ENCODE measurements at places on chromosomes 2 and 18. TPM values are rescaled to one million over a fixed set of nuclear protein-coding genes. Genes with fewer than 3 reads are reported as not detected.

DNA sequence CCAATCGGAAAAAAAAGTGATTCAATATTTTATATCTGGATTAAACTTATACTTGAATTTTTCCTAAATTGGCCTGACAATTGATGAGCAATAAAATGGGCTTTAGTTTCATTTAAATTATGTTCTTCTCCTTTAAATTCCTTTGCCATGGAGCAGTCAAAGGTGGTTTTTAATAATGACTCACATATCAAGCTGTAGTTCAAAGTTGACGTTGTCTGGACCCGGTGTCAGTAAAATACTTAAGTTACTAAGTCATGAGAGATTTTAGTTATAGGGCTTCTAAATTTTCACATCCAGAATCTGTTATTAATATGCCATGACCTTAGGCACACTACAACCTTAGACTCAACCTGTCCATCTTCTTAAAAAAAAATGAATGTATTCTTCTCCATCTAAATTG is 62.5 kb downstream of the CDH2 start:
- no peak for DNase-seq
- H3K27me3 ChIP-seq: no peaks in the 10 kb centered on the region
- H3K4me1 ChIP-seq: peaks cover 7% of the 10 kb centered on the region
- no peak overlapping the region for H3K4me3 ChIP-seq
- no peak overlapping the region for H3K27ac ChIP-seq

Gene REG3G
- not detected for total RNA-seq

GRCh38 chr18:25136416-25137196 is 215.4 kb downstream of the ZNF521 start:
- H3K36me3 ChIP-seq: no peaks in the 10 kb centered on the region
- no peaks in the 10 kb centered on the region for H3K27me3 ChIP-seq
- H3K27ac ChIP-seq: no peak overlapping the region
- DNase-seq: no peak
- H3K4me3 ChIP-seq: no peak overlapping the region
- no peaks in the 10 kb centered on the region for H3K4me1 ChIP-seq

DNA sequence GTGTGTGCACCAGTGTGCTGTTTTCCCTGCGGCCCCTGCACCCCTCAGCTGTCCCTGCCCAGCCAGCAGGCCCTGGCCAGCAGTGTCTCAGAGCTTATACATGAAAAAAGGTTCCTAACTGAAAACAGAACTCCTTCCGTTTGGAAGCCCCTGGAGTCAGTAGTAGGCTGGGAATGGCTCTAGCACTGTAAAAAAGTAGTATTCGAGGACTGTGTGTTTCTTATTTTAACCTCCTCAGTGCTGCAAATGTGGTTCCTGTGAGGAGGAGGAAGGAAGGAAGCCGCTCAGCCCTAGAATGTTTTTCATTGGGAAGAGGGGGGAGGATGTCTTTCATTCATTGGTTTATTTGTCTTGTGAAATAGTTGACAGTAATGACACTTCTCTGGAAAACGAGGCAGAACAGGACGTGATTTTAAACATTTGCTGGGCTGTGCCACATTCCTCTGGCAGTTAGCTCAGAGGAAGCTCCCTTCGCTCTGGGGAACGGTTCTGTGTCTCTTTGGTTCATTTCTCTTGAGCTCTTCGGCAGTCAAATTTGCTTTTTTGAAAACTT is 103.5 kb downstream of the SPTBN1 start:
- H3K4me1 ChIP-seq: peaks cover 39% of the 10 kb centered on the region
- H3K27me3 ChIP-seq: no peaks in the 10 kb centered on the region
- H3K4me3 ChIP-seq: peak overlapping the region; percentile 90
- peak overlapping the region; percentile 95 for H3K27ac ChIP-seq
- no peak for DNase-seq
- H3K36me3 ChIP-seq: peaks cover 7% of the 10 kb centered on the region

- no peak overlapping the region for H3K27ac ChIP-seq
- H3K4me3 ChIP-seq: no peak overlapping the region
- no peak for DNase-seq
- no peaks in the 10 kb centered on the region for H3K4me1 ChIP-seq
Measured at GRCh38 chr2:183490914-183491313, 366.7 kb downstream of the NUP35 start.

Gene TNFRSF11A
- 14.1 TPM for total RNA-seq

DNA sequence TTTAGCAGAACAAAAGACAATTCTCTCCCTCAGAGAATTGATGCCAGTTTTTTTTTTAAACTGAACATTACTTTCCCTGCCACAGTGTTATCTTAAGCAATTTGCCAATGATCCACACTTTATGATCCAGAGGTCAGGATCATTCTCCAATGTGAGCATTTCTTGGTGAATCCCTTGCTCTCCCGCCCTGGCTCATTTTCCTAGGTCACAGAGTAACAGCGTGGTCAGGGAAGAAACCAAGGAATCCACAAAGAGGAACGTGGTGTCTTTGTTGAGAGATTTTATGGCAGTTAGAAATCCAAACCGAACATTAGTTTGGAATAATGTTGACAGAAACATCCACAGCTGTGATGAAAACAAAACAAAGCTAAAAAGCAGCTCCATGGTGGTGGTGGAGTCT is 250.3 kb downstream of the TTC32 start:
- no peak for DNase-seq
- H3K27ac ChIP-seq: no peak overlapping the region
- H3K36me3 ChIP-seq: no peaks in the 10 kb centered on the region

Gene PTGR3
- 45.0 TPM for total RNA-seq

GRCh38 chr18:79515331-79515730 is 119.6 kb downstream of the NFATC1 start:
- H3K36me3 ChIP-seq: no peaks in the 10 kb centered on the region
- H3K27me3 ChIP-seq: no peaks in the 10 kb centered on the region
- H3K4me3 ChIP-seq: no peak overlapping the region
- no peak for DNase-seq

DNA sequence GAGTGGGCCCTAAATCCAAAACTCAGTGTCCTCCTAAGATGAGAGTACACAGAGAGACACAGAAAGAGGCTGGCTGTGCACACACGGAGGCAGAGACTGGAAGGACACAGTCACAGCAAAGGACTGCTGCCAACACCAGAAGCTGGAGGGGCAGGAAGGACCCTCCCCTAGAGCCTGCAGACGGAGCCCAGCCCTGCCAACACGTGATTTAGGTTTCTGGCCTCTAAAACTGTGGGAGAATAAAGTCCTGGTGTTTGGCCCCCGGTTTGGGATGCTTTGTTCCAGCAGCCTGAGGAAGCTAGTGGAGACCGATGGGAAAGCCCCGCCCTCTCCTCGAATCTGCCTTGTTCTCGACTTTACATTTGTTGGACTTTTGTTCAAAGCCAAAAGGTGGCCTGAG is 10.6 kb downstream of the CNDP1 start:
- no peak overlapping the region for H3K27ac ChIP-seq
- H3K4me3 ChIP-seq: no peak overlapping the region
- no peak for DNase-seq
- no peaks in the 10 kb centered on the region for H3K4me1 ChIP-seq

DNA sequence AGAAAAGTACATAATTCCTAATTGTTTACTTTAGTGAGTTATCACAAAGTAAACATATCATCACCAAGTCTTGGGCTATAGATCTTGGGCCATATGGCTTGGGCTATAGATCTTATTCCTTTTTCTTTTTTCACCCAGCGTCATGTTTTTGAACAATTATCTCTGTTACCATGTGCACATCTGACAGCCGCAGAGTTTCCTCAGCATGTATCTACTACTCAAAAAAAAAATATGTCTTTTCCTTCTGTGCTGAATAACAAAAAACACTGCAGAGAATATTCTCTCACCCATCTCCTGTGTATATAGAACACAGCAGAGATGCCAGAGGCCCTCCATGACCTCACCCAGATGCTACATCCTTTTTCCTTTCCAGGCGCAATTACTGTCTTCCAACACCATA is 76.2 kb upstream of the MYO3B start:
- H3K27ac ChIP-seq: no peak overlapping the region
- no peak overlapping the region for H3K4me3 ChIP-seq
- no peaks in the 10 kb centered on the region for H3K27me3 ChIP-seq
- no peak for DNase-seq

DNA sequence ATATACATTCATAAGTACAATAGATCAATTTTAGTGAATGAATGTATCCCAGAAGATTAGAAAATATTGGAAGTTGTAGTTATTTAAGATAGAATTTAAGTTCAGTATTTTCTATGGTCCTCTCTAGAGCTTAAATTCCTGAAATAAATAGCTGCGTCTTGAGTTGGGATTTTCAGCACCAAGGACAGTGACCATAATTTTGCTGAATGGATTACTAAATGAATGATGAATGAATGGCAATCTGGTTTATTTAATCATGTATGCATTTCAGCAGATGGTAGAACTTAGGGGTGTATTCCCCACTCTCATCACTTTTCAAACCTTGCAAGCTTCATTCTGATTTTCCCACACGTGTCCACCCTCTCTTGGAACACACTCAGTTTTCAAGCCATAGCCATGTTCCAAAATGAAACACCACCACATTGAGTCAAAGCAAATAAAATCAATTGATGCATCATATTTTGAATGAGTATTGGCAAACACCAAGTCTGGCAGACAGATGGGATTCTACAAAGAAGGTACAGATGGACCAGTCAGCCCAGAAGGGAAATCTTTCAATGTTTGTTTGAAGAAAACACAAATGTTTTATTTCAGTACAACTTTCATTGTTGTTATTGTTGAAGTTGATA is 362.2 kb upstream of the NXPH2 start:
- H3K27ac ChIP-seq: no peak overlapping the region
- no peaks in the 10 kb centered on the region for H3K4me1 ChIP-seq
- no peak for DNase-seq
- H3K27me3 ChIP-seq: no peaks in the 10 kb centered on the region
- H3K36me3 ChIP-seq: no peaks in the 10 kb centered on the region
- H3K4me3 ChIP-seq: no peak overlapping the region

- peak overlapping the region; percentile 85 for H3K27ac ChIP-seq
- H3K4me3 ChIP-seq: peak overlapping the region; percentile 75
- H3K36me3 ChIP-seq: no peaks in the 10 kb centered on the region
- no peak for DNase-seq
Measured at GRCh38 chr2:96815326-96816126, 542 bp upstream of the CNNM3 start.

Gene TGOLN2
- total RNA-seq: 178 TPM

Measured in Panc1 (cell line).